Caudate nucleus (tissue), 63 donors: ENCODE measurements at places on chromosomes 13 and 19.

DNA sequence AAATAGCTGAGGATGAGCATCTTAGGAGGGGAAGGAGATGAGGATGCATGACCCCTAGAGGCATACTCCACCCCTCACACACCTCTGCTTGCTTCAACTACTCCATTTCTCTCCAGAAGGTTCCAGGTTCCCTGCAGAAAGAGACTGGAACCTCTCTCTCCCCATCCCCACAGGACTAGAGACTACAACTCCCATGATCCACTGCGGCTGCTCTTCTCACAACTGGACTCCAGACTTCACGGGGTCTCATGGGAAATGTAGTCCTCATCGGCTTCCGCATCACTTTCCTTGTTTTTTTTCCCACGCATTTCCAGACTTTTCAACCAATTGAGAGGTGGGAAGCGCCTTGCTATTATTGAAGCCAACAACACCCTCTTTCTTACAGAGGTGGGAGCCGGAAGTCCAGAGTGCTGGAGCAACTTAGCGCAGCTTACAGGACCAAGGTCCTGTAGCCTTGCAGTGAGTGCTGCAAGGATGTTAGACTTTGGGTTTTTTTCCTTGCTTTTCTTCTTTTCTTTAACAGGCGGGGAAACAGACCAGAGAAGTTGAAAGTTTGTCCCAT, 13.9 kb upstream of the CACNG6 start:
- DNase-seq = peak; percentile 69

GRCh38 chr19:5977222-5977784, 637 bp downstream of the RANBP3 start:
- no peak for DNase-seq

DNA sequence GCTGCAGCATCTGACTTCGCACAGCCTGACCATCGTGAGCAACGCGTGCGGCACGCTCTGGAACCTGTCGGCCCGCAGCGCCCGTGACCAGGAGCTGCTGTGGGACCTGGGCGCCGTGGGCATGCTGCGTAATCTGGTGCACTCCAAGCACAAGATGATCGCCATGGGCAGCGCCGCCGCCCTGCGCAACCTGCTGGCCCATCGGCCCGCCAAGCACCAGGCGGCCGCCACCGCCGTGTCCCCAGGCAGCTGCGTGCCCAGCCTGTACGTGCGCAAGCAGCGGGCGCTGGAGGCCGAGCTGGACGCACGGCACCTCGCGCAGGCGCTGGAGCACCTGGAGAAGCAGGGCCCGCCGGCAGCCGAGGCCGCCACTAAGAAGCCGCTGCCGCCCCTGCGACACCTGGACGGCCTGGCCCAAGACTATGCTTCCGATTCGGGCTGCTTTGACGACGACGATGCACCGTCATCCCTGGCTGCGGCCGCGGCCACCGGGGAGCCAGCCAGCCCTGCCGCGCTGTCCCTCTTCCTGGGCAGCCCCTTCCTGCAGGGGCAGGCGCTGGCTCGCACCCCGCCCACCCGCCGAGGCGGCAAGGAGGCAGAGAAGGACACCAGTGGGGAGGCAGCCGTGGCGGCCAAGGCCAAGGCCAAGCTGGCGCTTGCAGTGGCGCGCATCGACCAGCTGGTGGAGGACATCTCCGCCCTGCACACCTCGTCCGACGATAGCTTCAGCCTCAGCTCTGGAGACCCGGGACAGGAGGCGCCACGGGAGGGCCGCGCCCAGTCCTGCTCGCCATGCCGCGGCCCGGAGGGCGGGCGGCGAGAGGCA, 13.6 kb downstream of the C19orf25 start:
- no peak for DNase-seq

DNA sequence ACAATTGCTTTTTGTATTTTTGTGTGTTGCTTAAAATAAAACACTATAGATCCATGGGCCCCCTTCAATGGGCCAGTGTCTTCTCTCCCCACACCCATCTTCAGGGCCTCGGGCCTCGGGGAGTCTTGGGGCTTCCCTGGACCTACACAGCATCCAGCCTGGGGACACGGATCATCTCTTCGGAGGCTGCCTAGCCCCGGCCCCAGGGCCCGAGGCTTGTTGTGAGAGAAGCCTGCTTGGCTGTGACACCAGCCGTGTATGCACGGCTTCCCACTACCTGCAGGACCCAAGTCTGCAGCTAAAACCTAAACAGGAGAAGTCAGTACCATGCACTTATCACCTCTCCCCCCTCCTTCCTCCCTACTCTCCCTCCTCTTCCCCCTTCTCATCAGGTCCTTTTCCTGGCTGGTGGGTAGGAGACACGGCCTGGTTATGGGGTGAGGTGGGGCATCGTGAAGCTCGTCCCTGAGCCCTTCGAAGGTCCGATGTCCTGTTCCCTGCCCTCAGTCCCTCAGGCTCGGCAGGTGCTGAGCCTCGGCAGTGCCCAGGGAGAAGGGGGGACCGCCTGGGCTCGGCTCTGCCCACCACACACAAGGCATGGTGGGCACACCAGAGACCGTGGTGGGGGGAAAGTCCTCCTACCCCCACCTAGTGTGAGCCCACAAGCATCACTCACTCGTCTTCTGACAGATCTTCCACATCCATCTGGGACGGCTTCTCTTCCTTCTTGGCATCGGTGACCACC, 9.5 kb downstream of the C13orf46 start:
- no peak for DNase-seq

- DNase-seq = no peak
Observed at GRCh38 chr13:109123971-109124370, 494.6 kb downstream of the MYO16 start.

GRCh38 chr19:4759388-4760284, 31.9 kb upstream of the FEM1A start:
- DNase-seq = peak; percentile 89

- DNase-seq = no peak
Observed at GRCh38 chr19:18961767-18962620, 21.0 kb upstream of the HOMER3 start.

- no peak for DNase-seq
Observed at GRCh38 chr13:75751350-75751749, 115.2 kb downstream of the LMO7 start.

DNA sequence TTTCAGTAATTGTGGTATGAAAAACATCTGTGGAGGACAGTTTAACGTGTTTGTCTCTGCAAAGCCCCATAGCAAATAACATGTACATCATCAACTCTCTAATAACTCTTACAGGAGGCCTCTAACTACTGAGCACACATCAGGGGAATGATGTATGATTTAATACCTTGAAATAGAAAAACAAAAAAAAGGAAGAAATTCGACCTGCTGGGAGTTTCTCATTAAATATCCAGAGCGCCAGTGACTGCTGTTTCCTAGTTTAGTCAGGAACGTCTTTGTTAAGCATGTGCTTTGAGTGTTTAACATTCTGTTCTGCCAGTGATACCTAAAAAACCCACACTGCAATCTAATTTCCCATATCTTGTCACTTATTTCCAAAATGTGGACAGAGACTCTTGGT, 235.4 kb downstream of the PCDH20 start:
- DNase-seq = no peak

DNA sequence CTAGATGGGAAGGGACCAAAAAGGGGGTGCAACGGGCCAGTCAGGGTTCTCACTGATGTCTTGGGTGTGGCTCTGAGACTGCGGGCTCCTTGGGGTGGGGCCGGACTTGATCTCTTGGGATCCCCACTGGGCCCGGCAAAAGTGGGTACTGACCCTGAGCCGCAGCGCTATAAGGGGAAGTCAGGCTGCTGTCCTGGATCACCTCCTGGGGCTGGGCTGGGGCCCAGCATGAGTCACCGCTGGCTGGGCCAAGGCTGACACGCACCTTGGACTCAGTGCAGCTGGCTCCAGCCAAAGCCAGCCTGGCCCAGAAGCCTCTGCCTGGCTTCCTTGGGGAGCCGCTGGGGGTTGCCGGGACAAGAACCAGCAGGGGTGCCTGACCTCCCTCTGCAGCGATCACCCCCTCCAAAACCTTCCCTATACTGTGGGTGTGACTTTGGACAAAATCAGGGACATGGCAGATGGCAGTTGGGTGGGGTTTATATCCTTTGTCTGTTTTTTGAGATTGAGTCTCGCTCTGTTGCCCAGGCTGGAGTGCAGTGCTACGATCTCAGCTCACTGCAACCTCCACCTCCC, 617 bp upstream of the IQCN start:
- DNase-seq = peak; percentile 32

DNA sequence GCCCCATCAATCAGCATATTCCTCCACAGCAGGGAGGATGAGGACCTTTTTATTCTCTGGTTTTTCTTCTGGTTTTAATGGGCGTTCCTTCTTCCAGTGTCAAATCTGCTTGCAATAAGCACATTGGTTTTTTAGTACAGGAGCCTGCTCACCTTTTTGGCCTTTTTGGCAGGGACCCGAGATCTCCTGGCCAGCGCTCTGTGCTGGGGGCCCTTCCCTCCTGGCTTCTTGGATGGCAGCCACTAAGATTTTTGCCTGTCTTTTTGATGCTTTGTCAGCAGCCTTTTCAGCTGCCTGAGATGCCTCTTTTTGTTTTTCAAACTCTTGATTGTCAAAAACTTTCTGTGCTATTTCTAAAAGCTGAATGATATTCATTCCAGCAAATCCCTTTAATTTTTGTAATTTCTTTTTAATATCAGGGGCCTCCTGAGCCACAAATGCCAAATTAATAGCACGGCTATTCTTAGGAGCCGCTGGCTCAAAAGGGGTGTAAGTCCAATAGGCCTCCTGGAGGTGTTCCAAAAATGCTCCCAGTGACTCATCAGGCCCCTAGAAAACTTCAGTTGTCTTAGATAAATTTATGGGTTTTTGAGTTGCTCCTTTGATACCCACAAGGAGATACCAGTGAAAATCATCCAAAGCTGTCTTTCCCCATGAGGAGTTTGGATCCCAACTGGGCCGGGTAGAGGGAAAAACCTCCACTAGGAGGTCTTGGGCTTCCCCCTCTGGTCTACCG, 73.0 kb downstream of the ZNF100 start:
- DNase-seq = no peak

DNA sequence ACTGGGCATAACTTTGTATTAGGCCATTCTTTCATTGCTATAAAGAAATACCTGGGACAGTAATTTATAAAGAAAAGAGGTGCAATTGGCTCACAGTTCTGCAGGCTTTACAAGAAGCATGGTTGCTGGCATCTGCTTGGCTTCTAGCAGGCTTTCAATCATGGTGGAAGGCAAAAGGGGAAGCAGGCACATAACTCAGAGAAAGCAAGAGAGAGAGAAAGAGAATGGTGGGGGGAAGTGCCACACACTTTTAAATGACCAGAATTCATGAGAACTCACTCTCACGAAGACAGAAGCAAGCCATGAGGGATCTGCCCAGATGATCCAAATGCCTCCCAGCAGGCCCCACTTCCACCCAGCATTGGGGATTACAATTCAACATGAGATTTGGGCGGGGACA, 179.7 kb downstream of the SPRY2 start:
- DNase-seq = no peak

DNA sequence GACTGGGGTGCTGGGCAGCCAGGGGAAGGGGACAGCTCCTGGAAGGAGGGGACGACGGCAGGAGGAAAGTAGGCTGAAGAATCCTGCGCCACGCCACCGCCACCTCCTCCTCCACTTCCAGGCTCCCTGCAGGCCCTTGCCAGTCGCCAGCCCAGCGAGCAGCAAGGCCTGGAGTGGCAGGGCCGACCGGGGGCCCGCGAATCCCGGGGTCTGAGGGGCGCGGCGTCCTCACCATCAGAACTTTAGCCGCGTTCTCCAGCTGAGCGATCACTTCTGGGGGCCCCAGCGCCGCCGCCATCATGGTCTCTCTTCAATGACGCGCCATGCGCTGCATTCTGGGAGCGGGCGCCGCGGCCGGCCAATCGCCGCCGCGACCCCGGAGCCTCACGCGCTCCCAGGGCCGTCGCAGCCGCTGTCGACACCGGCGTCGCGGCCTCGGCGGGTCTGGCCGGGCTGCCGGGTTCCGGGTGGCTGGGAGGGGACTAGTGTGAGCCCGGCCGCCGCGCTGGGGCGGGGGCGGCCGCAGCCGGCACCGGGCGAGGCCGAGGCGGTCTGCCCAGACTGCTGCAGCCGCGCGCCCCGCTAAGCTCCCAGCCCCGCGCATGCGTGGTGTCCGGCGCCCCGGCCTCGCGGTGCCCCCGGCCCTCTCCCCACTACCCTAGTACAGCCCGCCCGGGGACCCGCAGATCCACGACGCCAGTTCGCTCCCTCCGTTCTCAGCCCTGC, at the start of gene XPO4:
XPO4 (minus strand) TSS at position 309 of the 726 bp plus-strand sequence; CDS start at position 301, 8 bp downstream.
- peak; percentile 5 for DNase-seq

- DNase-seq = no peak
Observed at GRCh38 chr13:33353646-33354045, 68.1 kb upstream of the STARD13 start.

- DNase-seq = no peak
Observed at GRCh38 chr19:45173816-45174215, 4.2 kb downstream of the TRAPPC6A start.

GRCh38 chr13:67138970-67139369, 91.2 kb downstream of the PCDH9 start:
- no peak for DNase-seq

GRCh38 chr13:99065235-99066015, 87.6 kb upstream of the DOCK9 start:
- DNase-seq = no peak

DNA sequence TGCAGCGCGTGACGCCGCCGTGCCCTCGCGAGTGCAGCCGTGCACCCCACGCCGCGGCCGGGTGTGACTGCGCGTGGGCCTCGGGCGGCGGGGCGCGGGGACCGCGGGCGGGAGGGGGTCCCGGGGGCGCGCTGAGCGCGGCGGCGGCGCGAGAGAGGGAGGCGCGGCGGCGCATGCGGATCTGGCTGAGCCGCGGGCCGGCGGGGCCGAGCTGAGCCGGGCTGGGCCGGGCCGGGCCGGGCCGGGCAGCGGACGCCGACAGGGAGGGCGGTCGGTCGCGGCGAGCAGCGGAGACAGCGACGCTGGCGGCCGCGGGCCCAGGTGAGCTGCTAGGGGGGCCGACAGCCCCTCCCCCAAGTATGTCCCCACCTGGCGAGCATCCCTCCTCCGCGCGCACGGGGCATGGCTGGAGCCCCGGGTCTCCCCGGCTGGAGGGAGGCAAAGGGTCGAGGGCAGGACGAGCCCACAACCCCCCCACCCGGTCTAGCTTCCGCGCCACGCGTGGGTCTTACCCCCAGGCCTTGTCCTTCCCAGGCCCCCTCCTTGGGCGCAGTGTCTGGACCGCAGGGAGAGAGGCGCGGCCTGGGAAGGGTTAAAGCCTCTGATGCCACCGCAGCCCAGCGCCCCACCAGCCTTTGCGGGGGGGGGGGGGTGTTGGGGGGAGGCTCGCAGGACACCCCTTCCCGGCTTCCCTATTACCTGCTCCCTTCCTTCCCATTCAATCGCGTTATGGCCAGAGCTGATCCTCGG, at the start of gene SPTBN4:
SPTBN4 (plus strand) TSS at position 17 of the 750 bp plus-strand sequence. CDS start 5,621 bp downstream, outside the sequence.
- DNase-seq = no peak

- no peak for DNase-seq
Observed at GRCh38 chr13:22114630-22115311, 443.9 kb downstream of the FGF9 start.
